ENCODE measurements at places on chromosomes 13 and 19.

DNA sequence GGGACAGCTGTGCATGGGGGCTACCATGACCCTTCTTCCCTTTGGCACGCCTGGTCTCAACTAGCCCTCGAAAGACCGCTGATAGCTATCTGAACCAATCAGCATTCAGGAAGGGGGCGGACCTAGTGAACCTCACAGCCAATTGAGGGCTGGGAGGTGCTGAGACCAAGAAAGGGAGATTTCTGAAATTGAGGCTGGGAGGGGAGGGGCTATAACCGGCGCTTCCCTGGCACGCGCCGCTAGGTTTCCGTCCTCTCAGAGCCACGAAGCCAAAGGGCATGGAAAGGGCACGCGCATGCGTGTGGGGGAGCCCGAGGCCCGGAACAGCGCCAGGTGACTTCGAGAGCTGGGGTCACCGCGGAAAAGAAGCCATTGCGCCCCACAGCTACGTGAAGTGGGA is 4.2 kb upstream of the PAFAH1B3 start:
- no peak for DNase-seq

- DNase-seq = no peak
These were observed 4.0 kb downstream of the S1PR5 start for GRCh38 chr19:10513223-10513622.

- DNase-seq = no peak
These were observed 5.2 kb downstream of the C13orf46 start for GRCh38 chr13:113968463-113969310.

- DNase-seq = no peak
These were observed 169.5 kb downstream of the NUFIP1 start for GRCh38 chr13:44819772-44820171.

DNA sequence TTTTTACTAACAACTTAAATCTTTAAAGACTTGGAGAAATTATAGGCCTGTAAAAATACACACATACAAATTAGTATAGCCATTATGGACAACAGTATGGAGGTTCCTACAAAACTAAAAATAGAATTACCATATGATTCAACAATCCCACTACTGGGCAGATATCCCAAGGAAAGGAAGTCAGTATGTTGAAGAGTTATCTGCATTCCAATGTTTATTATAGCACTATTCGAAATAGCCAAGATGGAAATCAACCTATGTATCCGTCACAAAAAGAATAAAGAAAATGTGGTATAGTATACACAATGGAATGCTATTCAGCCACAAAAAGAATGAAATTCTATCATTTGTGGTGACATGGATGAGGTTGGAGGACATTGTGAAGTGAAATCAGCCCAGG is 37.2 kb downstream of the SLITRK1 start:
- DNase-seq = no peak

DNA sequence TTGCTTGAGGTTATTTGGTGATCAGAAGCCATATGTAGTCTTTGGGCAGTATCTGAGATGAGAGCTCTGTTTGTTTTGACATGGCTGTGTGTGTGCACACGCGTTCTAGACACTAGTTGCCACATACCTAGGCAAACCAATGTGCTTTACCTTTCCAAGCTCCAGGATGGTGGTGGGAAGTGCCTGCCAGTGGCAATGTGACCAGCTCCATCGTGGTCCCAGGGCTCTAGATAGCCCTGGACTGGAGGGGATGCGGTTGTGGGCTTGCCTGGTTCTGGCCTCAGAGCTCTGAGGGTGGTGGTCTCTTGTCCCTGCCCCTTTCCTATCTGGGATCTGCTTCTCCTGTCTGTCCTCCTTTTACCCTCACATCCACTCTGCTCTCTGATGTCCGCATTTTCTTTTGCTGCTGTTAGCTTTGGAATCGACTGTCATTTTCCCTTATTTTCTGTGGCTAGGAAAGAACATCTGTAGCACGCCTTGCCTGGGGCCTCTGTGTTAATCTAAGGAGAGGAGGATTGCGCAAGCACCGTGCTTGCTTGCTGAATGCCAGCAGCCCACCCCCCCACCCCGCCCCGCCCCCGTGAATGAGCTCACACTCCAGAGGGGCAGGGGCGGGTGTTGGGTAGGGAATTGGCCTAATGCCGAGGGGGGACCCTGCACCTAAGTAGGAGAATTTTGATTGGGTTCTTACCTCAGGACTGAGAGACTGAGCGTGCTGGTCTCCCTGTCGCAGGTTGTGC is 89.5 kb downstream of the ARHGEF7 start:
- DNase-seq = no peak

DNA sequence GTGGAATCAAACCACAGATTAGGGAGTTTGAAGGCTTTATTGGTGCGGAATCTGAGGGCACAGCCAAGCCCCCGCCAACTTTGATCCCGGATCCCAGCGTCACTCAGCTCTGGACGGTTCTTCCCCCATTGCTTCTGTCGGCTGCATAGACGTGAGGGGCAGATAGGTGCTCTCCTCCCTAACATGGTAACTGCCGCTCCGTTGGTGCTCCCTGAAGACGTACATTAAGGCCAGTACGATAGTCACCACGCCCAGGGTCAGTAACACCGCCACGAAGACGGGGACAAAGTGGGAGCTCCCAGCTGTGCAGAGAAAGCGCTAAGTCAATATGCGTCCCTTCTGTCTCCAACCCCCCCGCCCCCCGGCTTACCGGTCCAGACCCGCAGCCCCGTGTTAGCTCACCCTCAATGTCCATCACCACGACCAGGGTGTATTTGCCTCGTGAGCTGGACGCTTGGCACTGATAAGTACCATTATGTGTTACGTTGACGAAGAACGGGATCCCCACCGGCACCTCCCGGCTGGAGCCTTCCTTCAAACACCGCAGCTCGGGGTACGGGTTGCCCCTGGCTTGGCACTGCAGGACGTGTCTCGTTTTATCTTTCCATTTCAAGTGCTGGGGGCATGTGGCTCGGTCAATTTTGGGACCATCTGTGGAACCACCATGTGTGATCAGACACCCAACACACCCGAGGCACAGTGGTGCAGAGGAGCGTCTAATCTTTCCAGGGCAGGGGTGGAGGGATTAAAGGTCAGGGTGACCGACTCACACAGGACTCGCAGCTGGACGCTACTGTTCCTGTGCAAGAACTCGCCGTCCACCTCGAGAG is 644 bp upstream of the RAVER1 start:
- DNase-seq = no peak

GRCh38 chr19:41577833-41578232 is 1.9 kb downstream of the CEACAM21 start:
- DNase-seq = no peak

DNA sequence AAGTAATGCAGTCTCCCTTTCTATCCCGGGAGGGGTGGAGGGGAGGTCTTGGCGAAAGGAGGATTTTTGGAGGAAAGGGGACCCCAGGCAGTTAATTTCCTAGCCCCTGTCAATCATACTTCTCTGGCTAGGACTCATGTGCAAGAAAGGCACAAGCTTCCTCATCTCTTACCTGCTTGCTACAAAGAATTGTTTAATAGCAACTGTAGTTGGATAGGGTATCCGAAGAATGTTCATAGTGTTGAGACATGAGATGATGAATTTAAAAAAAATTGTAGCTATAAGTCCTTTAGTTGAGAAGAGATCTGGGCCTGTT is 525 bp downstream of the BORA start:
- no peak for DNase-seq

- no peak for DNase-seq
These were observed 118.9 kb upstream of the UBL3 start for GRCh38 chr13:29969286-29969685.

All from CD4-positive, alpha-beta memory T cell (primary cell).